ENCODE measurements at places on chromosomes 7 and 10.

DNA sequence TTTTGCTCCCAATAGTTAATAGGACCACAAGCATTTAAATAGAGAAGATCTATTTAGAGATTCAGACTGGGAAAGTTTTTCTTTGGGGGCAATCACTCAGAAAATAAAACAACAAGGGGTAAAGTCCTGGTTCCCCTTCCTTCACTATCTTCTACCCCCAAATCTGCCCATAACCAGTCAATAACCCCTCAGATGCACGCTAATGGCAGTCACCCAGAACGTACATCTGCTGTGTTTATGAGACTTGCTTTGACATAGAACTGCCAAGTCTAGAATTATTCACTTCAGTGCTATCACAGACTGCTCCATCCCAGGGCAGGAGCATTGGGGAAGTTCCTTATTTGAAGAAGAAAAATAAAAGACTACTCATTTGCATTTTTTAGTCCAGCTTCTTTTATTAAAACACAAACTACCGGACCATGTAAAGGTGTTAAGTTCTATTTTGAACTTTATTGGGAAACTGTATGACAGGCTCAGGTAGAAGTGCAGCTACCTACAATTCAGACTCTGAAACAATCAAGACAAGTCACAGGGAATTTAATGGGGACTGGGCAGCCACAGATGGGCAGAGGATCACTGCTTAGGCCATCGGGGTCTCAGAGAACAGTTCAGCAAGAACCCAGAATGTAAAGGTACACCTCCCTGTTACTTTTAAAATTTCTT lies 38.4 kb downstream of the ANK3 start:
- DNase-seq = no peak

DNA sequence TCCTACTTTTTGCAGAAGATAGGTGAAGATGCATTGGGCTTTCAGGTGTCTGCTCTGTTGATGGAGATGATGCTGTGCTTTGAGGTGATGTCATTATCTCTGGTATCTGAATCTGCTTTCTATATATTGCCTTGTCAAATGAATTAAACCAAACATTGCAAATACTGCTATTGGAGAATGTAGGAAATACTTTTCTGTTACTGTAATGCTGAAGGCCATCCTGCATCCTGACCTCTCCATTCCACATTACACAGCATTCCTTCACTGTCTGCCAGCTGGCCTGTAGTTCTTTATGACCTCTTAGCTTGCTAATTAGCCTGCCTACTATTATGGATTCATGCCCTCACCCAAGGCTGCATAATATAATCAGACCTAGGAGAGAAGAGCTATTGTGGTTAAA lies 73.2 kb downstream of the VCL start:
- DNase-seq = peak; percentile 81

DNA sequence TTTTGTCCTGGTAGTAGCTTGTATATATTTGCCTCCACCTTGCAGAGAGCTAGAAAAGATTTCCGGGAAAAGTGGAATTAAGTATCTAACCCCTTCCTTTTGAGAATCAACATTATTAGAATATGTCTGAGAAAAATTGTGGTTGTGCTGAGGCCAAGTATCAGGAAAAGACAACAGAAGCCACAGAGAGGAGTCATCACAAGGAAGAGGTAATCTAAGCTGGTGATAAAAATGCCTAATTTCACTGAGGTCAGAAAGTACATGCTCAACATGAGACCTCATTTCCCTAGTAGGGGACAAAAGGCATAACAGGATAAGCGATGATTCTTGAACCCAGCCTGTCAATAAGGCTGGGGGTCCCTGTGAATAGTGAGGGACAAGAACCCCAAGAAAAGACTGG lies 97.0 kb upstream of the PDE1C start:
- DNase-seq = no peak

DNA sequence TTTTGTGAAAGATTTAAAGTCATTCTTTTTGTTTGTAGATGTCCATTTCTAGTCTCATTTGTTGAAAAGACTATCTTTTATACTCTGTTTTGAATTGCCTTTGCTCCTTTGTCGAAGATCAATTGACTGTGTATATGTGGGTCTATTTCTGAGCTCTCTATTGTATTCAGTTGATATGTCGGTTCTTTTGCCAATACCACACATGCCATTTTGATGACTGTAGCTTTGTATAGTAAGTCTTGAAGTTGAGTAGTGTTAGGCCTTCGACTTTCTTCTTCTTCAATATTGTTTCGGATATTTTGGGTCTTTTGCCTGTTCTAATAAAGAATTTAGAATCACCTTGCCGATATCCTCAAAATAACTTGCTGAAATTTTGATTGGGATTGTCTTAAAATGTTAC lies 104.5 kb downstream of the CCSER2 start:
- DNase-seq = peak; percentile 8

- DNase-seq = no peak
Measured at GRCh38 chr10:1311726-1312125, 255.5 kb downstream of the WDR37 start.

GRCh38 chr7:30760514-30761213 lies 8.7 kb downstream of the INMT start:
- no peak for DNase-seq

DNA sequence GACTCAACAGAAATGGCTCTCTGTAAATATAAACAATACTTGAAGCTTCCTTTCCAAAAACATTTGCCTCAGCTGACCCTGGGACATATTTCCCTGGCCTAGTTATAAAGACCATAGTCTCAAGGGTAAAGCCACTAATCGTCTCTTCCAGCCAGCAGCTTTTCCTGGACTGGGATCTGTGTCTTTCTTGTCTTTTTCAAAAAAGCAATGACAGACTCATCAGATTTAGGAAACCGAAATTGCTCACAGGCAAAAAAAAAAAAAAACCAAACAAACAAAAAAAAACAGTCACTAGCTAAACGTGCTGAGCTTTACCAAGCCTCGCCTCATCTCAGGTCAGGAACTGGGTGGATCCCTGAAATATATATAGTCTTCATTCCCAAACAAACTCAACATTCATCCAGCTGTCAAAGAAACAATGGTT lies 23.5 kb downstream of the STN1 start:
- no peak for DNase-seq

- DNase-seq = no peak
Measured at GRCh38 chr7:2017914-2018568, 214.7 kb downstream of the MAD1L1 start.

DNA sequence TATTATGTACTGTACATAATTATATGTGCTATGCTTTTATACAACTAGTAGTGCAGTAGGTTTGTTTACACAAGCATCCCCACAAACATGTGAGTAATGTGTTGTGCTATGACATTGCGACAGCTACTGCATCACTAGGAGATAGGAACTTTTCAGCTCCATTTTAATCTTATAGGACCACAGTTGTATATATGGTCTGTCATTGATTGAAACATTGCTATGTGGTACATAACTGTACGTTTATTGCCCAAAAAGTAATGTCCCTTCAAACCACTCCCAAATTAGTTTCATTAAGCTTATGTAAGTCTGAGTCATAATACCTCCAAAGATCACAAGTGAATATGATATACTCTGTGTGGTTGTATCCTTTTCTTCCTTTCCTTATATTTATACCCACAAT lies 183.2 kb upstream of the POT1 start:
- DNase-seq = no peak

DNA sequence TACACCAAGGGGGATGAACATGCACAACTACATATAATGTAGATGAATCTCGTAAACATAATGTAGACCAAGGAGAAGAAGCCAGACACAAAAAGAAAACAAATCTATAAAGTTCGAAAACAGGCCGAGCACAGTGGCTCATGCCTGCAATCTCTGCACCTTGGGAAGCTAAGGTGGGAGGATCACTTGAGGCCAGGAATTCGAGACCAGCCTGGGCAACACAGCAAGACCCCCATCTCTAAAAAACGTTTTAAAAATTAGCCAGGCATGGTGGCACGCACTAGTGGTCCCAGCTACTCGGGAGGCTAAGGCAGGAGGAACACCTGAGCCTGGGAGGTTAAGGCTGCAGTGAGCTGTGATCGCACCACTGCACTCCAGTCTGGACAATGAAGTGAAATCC lies 68.5 kb downstream of the GLI3 start:
- DNase-seq = no peak

- no peak for DNase-seq
Measured at GRCh38 chr10:125123476-125124114, 36.8 kb downstream of the CTBP2 start.

GRCh38 chr10:79346388-79347225 lies 662 bp upstream of the PPIF start:
- DNase-seq = no peak

- DNase-seq = no peak
Measured at GRCh38 chr10:80156216-80156615, 23.7 kb downstream of the PLAC9 start.

DNA sequence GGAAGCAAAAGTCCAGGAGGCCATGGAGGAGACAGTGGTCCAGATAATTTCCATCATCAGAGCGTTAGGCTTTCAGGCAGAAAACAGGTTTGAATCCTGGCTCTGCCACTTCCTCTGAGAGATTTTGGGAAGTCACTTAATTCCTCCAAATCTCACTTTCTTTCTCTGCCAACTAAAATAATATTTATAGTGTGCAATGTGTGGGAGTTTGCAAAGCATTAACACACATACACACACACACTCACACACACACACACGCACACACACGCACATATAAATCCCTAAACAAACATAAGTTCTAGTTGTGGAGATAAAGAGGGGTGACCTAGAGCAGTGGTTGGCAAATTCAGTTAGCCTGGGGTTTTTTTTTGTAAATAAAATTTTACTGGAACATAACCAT lies 84.8 kb downstream of the TRIL start:
- DNase-seq = no peak

DNA sequence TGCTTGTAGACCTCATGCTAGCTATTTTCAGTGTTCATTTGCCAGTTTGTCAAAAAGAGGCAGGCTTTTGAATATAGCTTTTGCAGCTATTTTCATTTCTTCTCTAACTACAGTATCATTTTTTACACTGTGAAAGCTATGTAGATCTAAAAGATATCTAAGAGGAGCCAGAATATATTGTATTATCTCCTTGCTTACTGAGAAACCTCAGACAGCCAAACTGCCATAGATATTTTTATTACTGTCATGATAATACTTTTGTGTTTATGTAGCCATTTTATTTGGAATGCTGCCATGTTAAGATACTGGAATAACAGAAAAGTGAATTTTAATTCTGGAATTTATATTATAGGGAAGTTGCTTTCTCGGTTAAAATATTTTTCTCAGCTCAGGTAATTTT lies 37.2 kb downstream of the ANKIB1 start:
- DNase-seq = no peak

DNA sequence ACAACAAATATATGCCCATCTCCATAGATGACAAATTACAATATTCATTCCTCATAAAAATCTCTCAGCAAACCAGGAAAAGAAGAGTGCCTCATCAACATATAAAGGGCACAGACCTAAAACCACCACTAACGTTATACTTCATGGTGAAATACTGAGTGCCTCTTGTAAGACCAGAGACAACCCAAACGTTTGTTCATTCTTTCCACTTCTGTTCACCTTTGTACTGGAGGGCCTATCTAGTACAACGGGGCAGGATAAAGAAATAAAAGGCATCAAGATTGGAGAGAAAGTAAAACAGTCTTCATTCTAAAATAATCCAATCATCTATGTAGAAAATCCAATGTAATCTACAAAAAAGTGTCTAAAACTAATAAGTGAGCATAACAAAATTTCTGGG lies 79.1 kb downstream of the LARP4B start:
- no peak for DNase-seq

- peak; percentile 76 for DNase-seq
Measured at GRCh38 chr7:38318803-38319416, 45.5 kb upstream of the TARP start.

- DNase-seq = no peak
Measured at GRCh38 chr10:103617602-103618385, 124.3 kb downstream of the NEURL1 start.

DNA sequence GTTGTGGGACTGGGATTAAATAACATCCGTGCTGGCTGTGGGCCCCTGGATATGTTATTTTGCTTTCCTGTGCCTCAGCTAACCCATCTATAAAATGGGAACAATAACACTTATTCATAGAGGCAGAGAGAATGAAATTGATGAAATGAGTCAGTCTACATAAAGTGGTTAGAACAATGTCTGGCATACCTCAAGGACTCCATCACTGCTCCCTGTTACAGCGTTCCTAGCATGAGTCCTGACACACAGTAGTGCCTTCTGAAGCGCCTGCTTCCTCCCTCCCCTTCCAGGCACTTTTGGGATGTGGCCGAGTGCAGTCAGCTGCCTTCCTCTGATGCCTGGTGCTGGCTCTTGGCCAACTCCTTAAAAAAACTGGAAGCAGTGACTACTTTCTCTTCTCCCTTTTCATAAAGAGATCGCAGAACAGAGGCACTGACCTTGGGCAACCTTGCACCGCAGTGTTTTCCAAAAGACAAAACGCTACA lies 108.4 kb upstream of the ZMIZ1 start:
- peak; percentile 91 for DNase-seq

DNA sequence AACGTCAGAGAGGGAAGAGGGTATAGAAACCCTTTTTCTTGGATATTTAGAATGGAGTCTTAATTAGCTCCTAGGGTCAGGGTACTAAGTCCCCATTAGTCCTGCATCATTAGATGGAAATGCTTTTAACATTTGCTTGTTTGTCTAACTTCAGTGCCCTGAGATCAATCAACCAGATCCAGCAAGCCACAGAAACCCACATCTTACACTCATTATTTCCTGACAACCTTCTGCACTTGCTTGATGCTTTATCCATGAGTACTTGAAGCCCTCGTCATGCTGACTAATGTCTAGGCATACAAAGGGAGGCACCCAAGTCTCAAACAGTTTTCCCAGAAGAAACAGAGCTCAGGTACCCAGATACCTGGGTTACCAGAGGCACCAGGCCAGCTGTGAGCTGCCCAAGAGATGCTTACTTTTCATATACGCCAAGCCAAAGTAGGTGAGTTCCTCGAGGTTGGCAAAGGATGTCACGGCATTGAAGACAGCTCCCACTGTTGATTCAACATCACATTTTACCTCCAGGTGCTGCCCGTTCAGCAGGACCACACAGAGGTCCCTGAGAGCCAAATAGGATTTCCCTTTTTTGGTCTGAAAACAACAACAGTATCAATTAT lies 42.7 kb downstream of the FRMPD2 start:
- DNase-seq = no peak

- peak; percentile 3 for DNase-seq
Measured at GRCh38 chr7:13778967-13779366, 210.5 kb downstream of the ETV1 start.
